ENCODE measurements at places on chromosomes 5 and 9. TPM values are rescaled to one million over a fixed set of nuclear protein-coding genes. Genes with fewer than 3 reads are reported as not detected.

Gene COQ4
- 50.4 TPM for total RNA-seq

Gene PCDHGA9
- 0.08 TPM for total RNA-seq

Gene P4HA2
- 50.6 TPM for total RNA-seq

Gene CDC25C
- total RNA-seq = 10.5 TPM

Gene LHFPL2
- 72.6 TPM for total RNA-seq

Gene LURAP1L
- 31.0 TPM for total RNA-seq

Gene PTGDS
- 0.66 TPM for total RNA-seq

Gene TAF11L10
- total RNA-seq = not detected

Gene PCDHGA1
- total RNA-seq = 0.31 TPM

Gene ANKH
- 13.4 TPM for total RNA-seq

Gene RNF183
- total RNA-seq = not detected

Gene GLDC
- 14.1 TPM for total RNA-seq

Gene GPR151
- not detected for total RNA-seq

Gene WNT8A
- not detected for total RNA-seq

Gene SLC6A19
- 0.08 TPM for total RNA-seq

Gene TSTD2
- 10.0 TPM for total RNA-seq

Gene UBLCP1
- 38.3 TPM for total RNA-seq

Gene CNTLN
- total RNA-seq = 5.7 TPM

Gene TAS2R1
- not detected for total RNA-seq

Gene IER5L
- total RNA-seq = 52.3 TPM

Gene PLGRKT
- 26.7 TPM for total RNA-seq

Gene CARTPT
- total RNA-seq = not detected

Gene EMB
- total RNA-seq = 5.5 TPM

Gene SHLD3
- 2.2 TPM for total RNA-seq

Gene QRFP
- total RNA-seq = not detected

Gene TRIM36
- total RNA-seq = 2.3 TPM

Gene APBA1
- total RNA-seq = 0.13 TPM

Gene SPOCK1
- 17.0 TPM for total RNA-seq

Gene RAD17
- total RNA-seq = 18.4 TPM

Gene GPX8
- 35.2 TPM for total RNA-seq

Gene PCDHGA3
- total RNA-seq = not detected

Gene NR4A3
- 3.2 TPM for total RNA-seq

Gene FPGS
- total RNA-seq = 50.6 TPM

Gene PTPA
- 134 TPM for total RNA-seq

Gene CARD6
- total RNA-seq = 3.2 TPM

Gene SPINK4
- total RNA-seq = not detected
